Bladder microvascular endothelial cell (primary cell): ENCODE measurements at places on chromosomes 6 and 20. TPM values are rescaled to one million over a fixed set of nuclear protein-coding genes. Genes with fewer than 3 reads are reported as not detected.

The C6orf15 gene
- not detected in 2 replicates for total RNA-seq

The CLPSL1 gene
- total RNA-seq: not detected in 2 replicates

The GGTLC1 gene
- not detected in 2 replicates for total RNA-seq

The DEFB118 gene
- not detected in 2 replicates for total RNA-seq
